ENCODE measurements at places on chromosomes 5 and 9.

DNA sequence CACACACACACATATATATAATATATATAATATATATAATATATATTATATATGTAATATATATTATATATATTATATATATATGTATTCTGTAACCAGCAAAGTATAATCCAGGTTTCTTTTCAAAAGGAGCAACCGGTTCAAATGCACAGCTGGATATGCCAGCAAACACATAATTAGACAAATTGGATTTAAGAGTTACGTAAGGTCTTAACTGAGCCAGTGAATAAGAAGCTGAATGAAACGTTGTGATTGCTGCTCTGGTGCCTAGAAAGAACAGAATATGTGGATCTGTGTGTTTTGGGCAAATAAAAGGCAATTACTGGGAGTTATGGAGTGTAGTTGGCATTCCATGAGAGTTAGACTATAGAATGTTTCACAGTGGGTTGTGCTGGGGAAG lies 178.1 kb downstream of the SLF1 start:
- no peak for ATAC-seq

- no peak for ATAC-seq
These were observed 26.7 kb upstream of the MAPK9 start for GRCh38 chr5:180318456-180319089.

DNA sequence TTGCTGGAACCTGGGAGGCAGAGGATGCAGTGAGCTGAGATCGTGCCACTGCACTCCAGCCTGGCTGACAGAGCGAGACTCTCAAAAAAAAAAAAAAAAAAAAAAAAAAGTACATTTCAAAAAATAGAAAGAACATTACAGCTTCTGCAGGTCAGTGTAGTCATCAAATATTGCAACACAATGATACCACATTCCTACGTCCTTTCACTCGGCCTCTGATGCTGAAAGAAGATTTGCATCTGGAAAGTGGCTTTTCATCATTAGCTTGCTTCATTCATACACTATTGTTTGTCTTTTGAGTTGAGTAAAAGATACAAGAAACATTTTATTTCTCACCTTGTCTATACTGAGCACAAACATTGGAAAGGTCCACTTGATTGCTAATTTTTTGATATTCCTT lies 59.6 kb upstream of the CPLANE1 start:
- no peak for ATAC-seq

- ATAC-seq: peak; percentile 30
These were observed 10.4 kb downstream of the UIMC1 start for GRCh38 chr5:176995896-176996767.

DNA sequence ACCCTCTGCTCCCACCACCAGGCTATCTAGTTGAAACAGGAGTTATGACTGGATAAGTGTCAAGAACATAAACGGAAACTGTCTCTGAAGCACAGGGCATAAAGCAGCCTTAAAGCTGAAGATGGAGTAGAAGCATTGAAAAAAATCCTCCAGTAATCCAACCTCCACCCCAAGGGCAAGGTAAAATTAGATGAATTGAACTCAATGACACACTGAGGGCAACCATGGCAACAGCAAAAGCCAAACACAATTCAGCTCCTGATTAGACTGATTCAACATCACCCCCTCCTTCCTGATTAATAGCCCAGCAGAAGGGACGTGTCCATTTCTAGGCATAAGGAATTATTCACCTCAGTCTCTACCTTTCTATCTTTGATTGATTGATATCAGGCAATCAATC lies 183.2 kb upstream of the MAP3K1 start:
- no peak for ATAC-seq

Measured in esophagus mucosa (tissue), 1 donor.